ENCODE measurements at places on chromosomes 7 and 10.

DNA sequence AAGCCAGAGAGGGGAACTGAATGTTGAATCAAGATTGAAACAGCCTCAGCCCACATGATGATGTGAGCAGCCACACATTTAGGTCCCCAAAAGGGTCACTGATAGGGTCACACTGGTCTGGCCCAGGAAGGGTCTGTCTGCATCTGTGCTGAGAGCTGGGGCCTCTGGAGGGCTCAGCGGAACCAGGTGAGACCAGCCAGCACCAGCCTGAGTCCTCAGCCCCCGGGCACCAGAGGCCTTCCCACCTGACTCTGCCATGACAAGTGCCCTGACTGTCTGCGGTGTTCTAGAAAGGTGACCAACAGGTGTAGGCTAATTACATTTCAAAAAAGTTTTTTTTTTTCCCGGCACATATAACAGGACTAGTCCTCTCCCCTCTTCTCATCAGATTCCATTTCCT, 76.2 kb downstream of the WDR11 start:
- no peak for DNase-seq

GRCh38 chr10:114970515-114970914, 32.5 kb downstream of the TRUB1 start:
- no peak for DNase-seq

DNA sequence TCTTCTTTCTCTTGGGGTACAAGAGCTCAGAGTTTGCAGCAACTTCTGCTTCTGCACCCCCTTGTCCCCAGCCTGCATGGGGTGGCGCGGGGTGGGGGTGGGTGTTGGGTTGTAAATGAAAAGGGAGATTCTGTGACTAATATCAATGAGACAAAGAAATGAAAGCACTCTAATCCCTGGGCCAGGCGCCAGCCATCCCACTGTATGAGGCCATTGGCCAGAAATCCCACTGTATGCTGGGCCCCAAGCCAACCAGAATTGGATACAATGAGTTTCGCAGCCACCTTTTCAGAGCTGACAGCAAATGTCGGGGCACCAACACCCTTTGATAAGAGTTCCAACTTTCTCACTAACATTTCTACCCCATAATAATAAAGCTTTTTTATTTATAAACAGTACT, 10.9 kb upstream of the PTN start:
- DNase-seq: no peak

DNA sequence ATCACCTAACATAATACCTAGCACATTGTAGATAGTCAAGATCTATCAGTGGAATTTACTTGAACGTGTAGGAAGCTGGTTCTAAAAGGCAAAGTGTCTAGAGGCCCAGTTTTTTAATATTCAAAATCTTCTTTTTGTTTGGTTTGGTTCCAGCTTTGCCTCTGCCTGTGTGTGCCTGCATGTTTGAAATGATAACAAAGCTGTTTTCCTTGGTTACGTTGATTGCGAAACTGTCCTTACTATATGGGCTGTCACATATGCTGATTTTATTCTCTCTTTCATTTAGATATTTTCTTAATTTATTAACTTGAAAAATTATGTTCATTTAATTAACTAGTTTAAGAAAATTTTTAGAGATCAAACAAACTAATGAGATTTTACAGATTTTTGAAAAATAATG, 237.3 kb downstream of the SEMA3A start:
- no peak for DNase-seq

- DNase-seq: no peak
Measured at GRCh38 chr10:84608126-84608525, 279.7 kb downstream of the CCSER2 start.

DNA sequence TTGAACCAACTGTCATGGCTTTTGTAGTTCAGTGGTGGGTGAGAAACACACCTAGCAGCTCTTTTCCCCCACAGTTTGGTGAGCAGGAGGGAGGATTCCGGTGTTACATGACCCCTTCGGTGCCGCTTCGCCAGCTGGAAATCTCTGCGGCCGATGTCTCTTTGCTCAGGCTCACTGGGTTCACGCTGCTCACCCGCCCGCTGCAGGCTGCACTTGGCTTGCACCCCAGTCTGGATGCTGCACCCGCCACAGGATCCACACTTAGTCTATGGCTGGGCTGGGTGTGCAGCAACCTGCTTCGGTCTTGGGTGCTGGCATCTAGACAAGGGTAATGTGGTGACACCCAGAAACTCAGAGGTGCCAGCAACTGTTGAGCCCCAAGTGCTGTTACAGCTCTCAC, 191.8 kb downstream of the PON1 start:
- no peak for DNase-seq

- DNase-seq: no peak
Measured at GRCh38 chr7:143234533-143234875, 12.7 kb downstream of the TAS2R40 start.

GRCh38 chr7:44195889-44196288, 4.9 kb upstream of the YKT6 start:
- no peak for DNase-seq

GRCh38 chr7:133313575-133313974, 60.7 kb downstream of the EXOC4 start:
- DNase-seq: no peak

DNA sequence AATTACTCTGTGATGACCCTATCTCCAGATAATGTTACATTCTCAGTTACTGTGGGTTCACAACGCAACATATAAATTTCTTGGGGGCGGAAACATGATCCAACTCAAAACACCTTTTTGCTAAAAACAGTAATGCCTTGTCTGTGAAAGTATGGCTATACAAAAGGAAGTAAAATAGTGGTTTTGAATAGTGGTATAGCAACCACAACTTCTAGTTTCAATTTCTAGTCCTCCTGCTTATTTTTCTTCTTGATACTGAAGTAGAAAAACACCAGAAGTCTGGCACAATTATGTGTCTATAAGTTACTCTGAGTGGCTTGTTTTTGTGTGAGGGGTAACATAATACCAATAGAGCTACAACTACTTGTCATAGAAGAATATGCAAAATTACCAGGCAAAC, 21.5 kb upstream of the ZNF800 start:
- DNase-seq: no peak

- DNase-seq: peak; percentile 11
Measured at GRCh38 chr10:50275650-50276235, 24.4 kb upstream of the ASAH2 start.

GRCh38 chr7:16791905-16792698, 12.7 kb downstream of the AGR2 start:
- DNase-seq: no peak

DNA sequence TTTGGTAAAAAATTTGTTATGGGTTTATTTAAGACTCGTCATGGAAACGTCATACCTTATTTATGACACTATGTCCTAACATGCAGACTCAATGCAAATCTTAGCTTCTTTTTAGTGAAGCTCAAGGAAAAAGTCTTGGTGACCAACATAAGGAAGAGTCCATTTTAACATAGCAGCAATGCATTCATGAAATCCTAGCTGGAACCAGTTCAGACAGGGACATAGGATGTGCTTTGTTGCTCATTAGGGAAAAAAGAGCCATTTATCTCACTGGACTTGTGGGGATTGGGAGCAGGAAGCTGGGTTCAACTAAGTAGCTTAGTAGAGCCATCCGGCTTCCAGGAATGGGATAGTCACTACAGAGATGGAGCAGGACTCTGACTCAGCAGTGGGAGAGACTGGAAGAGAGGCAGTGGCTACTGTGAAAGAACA, 100.7 kb upstream of the DKK1 start:
- no peak for DNase-seq

- DNase-seq: no peak
Measured at GRCh38 chr10:71211775-71212317, 524 bp upstream of the UNC5B start.

DNA sequence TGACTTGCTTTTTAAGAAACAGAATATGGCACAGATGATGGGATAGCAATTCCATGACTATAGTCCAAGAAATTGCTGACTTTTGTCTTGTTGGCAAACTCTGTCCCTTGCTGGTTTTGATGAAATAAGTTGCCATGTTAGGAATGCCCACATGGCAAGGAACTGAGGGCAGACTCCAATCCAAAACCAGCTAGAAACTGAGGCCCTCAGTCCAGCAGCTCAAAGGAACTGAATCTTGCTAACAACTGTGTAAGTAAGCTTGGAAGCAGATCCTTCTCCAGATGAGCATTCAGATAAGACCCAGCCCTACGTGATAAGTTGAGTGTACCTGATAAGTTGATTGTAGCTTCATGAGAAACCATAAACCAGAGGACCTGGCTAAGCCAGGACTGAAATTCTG, 64.3 kb upstream of the BMPER start:
- DNase-seq: no peak

DNA sequence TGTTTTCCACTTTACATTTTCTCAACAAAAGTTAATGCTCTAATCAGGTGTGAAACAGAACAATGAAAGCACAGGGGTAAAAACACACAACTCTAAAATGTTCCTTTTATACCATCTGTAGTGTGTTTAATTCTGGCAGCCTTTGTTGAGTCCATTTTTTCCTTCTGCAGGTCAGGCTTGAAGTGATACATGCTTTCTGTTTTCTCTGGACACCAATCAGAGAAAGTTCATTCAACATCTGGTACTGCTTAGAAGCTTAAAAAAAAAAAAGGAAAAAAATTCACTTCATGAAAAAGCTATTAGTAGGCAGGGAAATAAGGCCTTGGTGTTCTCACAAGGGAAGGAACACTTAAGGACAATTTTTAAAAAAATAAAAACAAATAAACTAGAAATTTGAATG, 231.3 kb upstream of the RHOBTB1 start:
- DNase-seq: no peak

DNA sequence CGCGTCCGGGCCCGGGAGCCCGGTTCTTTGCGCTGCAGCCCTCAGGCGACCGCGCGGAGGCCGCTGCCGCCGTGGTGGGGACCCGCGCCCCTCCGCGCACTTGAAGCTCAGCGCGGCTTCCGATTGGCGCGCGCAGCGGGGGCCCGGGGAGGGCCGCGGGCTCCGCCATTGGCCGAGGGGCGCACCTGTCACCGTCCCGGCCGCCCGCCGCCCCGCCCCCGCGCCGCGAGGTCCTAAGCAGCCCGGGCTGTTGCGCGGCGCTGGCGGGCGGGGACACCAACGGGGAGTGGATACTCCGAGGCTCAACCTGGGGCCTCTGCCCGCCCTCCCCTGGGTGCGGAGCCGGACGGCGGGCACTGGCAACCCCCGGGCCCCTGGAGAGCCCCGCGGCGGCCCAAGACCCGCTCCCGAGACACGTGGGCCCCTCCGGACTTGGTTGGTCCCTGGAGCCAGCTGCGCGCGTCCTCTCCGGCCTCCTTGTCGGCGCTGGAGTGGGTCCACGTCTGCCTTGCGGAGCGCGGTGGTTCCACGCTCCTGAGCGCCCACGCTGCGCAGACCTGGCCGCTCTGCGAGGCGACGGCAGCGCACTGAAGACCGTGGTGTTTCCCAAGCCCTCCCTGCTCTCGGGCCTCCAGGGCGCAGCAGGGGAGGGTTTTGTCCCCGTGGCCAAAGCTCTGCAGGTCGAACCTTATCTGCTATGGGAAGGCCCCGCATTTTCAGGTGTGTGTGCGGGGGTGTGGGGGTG, at the start of gene MNX1:
MNX1 (minus strand) TSS at position 76 of the 745 bp plus-strand sequence. CDS start 313 bp downstream, outside the sequence.
- peak; percentile 81 for DNase-seq

DNA sequence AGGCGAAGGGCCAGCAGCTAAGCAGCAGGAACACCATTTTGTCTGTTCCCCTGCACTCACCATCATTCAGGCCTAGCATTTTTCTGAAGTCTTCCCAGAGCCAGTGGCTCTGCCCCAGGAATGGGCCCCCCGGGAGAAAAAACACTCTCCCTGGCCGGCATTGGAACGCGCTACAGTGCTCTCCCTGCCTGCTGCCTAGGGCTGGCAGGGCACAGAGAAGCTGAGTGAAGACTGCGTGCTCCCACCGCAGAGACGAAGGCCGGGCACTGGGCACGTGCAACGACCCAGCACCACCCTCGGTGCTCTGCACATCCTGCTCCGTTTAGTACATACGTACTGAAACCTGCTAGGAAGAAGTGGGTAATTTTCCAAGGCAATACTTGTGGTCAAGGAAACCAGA, 34.4 kb downstream of the HSPA12A start:
- DNase-seq: no peak

DNA sequence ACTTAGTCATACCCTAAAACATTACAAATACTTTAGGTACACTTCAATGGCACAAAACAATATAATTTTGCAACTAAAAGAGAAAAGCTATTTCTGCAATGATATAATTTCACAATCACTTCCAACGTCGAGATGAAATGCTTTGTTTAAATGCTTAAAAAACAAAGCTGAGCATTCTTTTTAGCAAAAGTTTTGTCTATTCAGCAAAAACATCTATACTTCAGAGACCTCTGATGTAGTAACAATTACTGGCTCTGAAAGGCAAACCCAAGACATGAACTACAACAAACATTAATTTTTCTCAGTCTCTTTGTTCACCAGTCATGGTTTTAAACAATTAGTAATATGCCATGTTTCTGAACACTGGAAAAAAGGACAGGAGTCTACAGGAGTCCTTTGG, 16.4 kb downstream of the OAT start:
- DNase-seq: no peak

DNA sequence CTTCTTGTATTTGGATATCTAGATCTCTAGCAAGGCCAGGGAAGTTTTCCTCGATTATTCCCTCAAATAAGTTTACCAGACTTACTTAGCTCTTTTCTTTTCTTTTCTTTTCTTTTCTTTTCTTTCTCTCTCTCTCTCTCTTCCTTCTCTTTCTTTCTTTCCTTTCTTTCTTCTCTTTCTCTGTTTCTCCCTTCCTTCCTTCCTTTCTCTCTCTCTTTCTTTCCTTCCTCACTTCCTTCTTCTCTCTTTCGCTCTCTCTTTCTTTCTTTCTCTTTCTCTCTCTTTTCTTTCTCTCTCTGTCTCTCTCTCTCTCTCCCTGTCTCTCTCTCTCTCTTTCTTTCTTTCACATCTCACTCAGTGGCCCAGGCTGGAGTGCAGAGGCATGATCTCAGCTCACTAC, 37.0 kb downstream of the UPP1 start:
- DNase-seq: no peak

- DNase-seq: no peak
Measured at GRCh38 chr7:104327938-104328295, 486 bp upstream of the LHFPL3 start.

- no peak for DNase-seq
Measured at GRCh38 chr10:106780632-106781031, 383.9 kb downstream of the SORCS1 start.

- DNase-seq: no peak
Measured at GRCh38 chr7:99460651-99461050, 5.3 kb downstream of the ATP5MF start.

GRCh38 chr7:81662531-81662930, 107.3 kb downstream of the HGF start:
- no peak for DNase-seq

DNA sequence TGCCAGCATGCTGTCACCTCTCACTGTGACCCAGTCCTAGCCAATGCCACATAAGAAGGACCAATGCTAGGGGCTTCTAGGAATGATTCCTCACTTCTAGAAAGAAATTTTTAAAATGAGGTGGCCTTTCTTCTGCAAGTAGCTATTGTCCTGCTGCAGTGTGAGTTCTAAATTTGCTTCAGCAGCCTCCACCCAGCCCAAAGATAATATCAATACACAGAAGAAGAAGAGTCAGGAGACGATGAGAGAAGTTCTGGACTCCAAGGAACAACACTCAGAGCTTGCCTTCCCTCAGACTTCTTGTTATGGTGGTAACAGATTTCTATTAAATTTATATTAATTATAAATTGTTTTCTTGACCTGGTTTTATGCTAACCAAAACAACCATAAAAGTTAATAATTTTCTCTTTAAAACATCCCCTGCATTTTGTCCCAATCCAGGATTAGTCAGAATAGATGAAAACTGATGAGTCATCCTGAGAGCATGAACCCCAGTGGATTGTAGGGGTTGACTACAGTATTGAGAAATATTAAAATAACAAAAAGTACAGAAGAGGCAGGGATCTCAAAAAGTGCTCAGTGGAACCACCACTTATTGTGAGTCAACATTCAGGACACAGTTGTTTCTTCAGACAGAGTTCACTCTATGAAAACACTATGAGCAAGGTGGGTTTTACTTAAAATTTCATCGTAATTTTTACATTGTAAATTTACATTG, 29.6 kb upstream of the AKR1C2 start:
- DNase-seq: peak; percentile 83
